Amniotic stem cell (primary cell): ENCODE measurements at places on chromosomes 4 and X.

- DNase-seq, result no peak
These were observed 6.9 kb downstream of the UBA1 start for GRCh38 chrX:47200385-47201150.

DNA sequence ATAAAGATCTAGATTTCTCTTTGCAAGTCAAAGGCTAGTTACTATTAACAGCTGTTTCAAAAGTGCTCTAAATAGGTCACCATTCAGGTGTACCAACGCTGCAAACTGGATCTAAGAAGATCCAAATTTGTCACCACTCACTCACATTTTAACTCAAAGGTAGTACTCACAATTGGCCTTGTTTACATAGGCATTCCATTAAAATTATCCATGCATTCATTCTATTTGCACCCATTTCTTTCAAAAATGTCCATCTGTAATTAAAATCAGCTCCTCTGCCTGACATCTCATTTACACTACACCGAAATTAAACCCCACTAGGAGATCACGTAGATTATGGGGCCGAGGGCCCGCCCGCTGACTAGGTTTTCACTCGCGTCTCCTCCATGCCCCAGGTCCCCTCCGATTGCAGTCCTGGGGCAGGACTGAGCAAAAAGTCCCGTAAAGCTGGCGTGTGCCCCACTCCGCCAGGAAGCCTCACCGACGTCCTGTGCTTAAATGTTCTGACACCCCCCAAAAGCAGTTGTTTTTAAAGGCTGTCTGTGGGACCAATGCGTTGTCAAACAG, 1.3 kb upstream of the ING2 start:
- DNase-seq, result no peak

- no peak for DNase-seq
These were observed 201.6 kb upstream of the NR3C2 start for GRCh38 chr4:148643851-148644250.

- DNase-seq, result no peak
These were observed 213.8 kb upstream of the RADX start for GRCh38 chrX:106397788-106398538.

DNA sequence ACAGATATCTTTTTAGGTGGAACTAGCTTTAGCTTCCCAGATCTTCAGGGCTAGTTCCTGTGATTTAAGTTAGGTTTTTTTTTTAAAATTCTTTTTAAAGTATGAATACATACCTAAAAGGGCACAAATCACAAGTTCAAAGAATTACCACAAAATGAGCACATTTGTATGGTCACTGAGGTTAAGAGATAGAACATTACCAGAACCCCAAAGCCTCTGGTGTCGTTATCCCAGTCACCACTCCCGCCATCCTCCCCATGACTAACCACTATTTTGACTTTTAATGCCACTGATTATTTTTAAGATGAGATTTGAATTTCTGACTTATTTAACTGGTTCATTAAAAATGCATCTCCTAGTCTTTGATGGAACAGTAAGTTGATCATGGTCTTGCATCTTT, 5.4 kb downstream of the PGK1 start:
- DNase-seq, result no peak
